BJ (cell line): ENCODE measurements at places on chromosomes 11 and 22. TPM values are rescaled to one million over a fixed set of nuclear protein-coding genes. Genes with fewer than 3 reads are reported as not detected.

Gene CBLIF
- polyA plus RNA-seq, result not detected in 2 replicates

Gene DBX1
- not detected in 2 replicates for polyA plus RNA-seq

Gene FLRT1
- 0.32 and 0.42 TPM in 2 replicates for polyA plus RNA-seq

Gene SDF2L1
- 10.9 and 22.8 TPM in 2 replicates for polyA plus RNA-seq

Gene APLNR
- polyA plus RNA-seq, result not detected in 2 replicates

Gene TRPC6
- polyA plus RNA-seq, result 5.3 and 8.2 TPM in 2 replicates

Gene BTG4
- polyA plus RNA-seq, result 0.11 TPM in 1 of 2 replicates, not detected in the other

Gene GLYATL2
- polyA plus RNA-seq, result 0.59 and 1.1 TPM in 2 replicates

Gene NLRP14
- polyA plus RNA-seq, result 0.01 and 0.04 TPM in 2 replicates

Gene FGF19
- polyA plus RNA-seq, result not detected in 2 replicates

Gene DRD4
- polyA plus RNA-seq, result not detected in 2 replicates

Gene ELP4
- polyA plus RNA-seq, result 11.8 and 17.5 TPM in 2 replicates

Gene SAA4
- polyA plus RNA-seq, result not detected in 2 replicates

Gene PDXP
- polyA plus RNA-seq, result 16.4 and 24.0 TPM in 2 replicates

Gene SLC5A12
- not detected in 2 replicates for polyA plus RNA-seq

Gene C11orf98
- 43.0 and 45.2 TPM in 2 replicates for polyA plus RNA-seq

Gene PLAAT5
- not detected in 2 replicates for polyA plus RNA-seq

Gene BLID
- polyA plus RNA-seq, result 0.16 and 0.37 TPM in 2 replicates

Gene SCN2B
- not detected in 2 replicates for polyA plus RNA-seq

Gene CASP1
- 5.1 and 15.4 TPM in 2 replicates for polyA plus RNA-seq

Gene LRRC4C
- 0.04 TPM in 1 of 2 replicates, not detected in the other for polyA plus RNA-seq

Gene PYGM
- 0.10 TPM in 2 replicates for polyA plus RNA-seq

Gene TECTA
- 0.43 and 0.76 TPM in 2 replicates for polyA plus RNA-seq

Gene HORMAD2
- not detected in 2 replicates for polyA plus RNA-seq

Gene BSX
- polyA plus RNA-seq, result not detected in 2 replicates
